K562 (cell line): ENCODE measurements at places on chromosomes 13 and 19. TPM values are rescaled to one million over a fixed set of nuclear protein-coding genes. Genes with fewer than 3 reads are reported as not detected.

The ERICH6B gene
- total RNA-seq = not detected in 2 replicates

GRCh38 chr13:113219256-113219940 is 10.0 kb downstream of the CUL4A start:
- DNase-seq = peak; percentile 71

DNA sequence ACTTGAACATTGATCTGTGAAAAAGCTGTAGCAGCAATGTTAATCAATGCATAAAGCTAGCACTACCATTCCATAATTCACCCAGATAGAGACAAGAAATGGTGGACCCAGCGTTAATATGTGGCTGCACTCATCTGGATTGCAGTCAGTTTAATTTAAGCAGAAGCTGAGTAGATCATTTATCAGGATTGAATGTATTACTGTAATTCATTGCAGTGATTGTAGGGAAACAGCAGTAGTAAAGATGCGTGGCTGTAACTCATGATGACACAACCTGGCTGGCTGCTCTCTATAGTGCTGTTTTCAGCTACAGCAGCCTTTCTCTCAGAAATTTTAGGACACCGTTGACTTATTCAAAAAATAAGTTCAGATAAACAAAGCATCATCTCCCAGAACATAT is 499.5 kb upstream of the SLITRK6 start:
- no peak for DNase-seq

GRCh38 chr19:21498651-21499050 is 6.8 kb upstream of the ZNF429 start:
- no peak for DNase-seq

DNA sequence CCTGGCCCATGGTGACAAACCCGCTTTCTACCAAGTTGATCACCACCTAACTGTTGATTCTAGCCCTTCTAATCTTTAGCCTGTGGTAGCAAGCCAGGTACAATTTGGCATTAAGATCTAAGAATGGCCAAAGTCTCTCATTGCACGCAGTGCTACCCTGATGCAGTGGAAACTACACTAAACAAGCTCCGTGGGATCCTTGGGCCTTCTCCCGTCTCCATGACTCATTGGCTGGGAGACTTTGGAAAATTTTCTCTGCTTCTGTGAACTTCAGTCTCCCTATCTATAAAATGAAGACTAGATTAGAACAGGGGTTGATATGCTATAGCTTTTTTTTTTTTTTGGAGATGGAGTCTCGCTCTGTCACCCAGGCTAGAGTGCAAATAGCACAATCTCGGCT is 223.0 kb downstream of the TSHZ3 start:
- no peak for DNase-seq

GRCh38 chr13:82797876-82798275 is 1084.4 kb downstream of the SLITRK1 start:
- DNase-seq = no peak

- DNase-seq = no peak
Measured at GRCh38 chr19:17165715-17166114, 49.4 kb upstream of the USE1 start.
